ENCODE measurements at places on chromosomes 12 and 14.

GRCh38 chr12:72390146-72390545, 118.0 kb downstream of the TRHDE start:
- no peak for DNase-seq
- H3K4me1 ChIP-seq = peaks cover 6% of the 10 kb centered on the region
- no peaks in the 10 kb centered on the region for H3K36me3 ChIP-seq
- H3K27me3 ChIP-seq = no peaks in the 10 kb centered on the region
- no peak overlapping the region for H3K27ac ChIP-seq
- no peak overlapping the region for H3K4me3 ChIP-seq

DNA sequence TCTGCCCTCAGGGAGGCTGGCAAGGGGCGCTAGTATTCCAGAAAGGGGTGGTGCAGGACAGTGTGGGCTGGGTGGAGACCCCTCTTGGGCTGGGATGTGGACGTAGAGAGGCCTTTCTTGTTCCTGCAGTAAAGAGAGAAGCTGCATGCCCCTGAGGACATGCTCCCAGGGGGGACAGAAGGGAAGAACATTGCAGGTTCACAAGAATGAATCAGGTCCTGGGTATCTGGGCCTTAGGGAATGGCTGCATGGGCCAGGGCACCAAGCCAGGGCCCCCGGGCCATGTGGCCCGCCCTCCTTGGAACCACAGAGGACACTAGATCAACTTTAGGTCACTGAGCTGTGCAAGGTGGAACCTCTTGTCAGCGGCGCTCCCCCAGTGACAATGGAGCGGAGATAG, 51.8 kb downstream of the ZNF664 start:
- H3K27ac ChIP-seq = no peak overlapping the region
- no peaks in the 10 kb centered on the region for H3K27me3 ChIP-seq
- H3K4me3 ChIP-seq = no peak overlapping the region
- H3K4me1 ChIP-seq = no peaks in the 10 kb centered on the region

- peaks cover 24% of the 10 kb centered on the region for H3K4me1 ChIP-seq
- DNase-seq = no peak
- no peak overlapping the region for H3K27ac ChIP-seq
- no peaks in the 10 kb centered on the region for H3K27me3 ChIP-seq
- H3K36me3 ChIP-seq = no peaks in the 10 kb centered on the region
- H3K4me3 ChIP-seq = no peak overlapping the region
Measured at GRCh38 chr14:61186341-61187195, 94.6 kb downstream of the TMEM30B start.

DNA sequence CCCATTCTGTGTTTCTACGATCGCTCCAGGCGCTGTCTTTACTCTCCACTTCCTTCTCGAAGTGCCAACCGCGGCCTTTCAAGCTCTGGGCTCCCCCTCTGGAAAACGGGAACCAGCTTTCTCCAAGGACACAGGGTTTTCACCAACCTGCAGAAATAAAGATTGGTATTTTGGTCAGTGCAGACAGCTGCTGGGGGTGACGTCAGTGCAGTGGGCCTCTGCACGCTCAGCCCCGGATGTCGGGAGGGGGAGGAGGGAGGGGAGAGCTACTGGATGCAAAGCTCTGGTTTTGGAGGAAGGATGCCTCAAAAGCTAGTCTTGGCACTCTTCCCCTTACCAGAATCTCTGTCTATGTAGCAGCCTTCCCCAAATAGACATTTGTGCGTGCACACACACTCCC, 19.9 kb downstream of the HRK start:
- no peak overlapping the region for H3K4me3 ChIP-seq
- H3K36me3 ChIP-seq = no peaks in the 10 kb centered on the region
- H3K4me1 ChIP-seq = peaks cover 26% of the 10 kb centered on the region
- no peak for DNase-seq
- H3K27ac ChIP-seq = no peak overlapping the region

Measured in GM23338 (cell line).